Fibroblast of the aortic adventitia (primary cell): ENCODE measurements at places on chromosomes 16 and 17. TPM values are rescaled to one million over a fixed set of nuclear protein-coding genes. Genes with fewer than 3 reads are reported as not detected.
A peak's percentile ranks its signal among the peaks of the same experiment; 100 is the strongest.

DNA sequence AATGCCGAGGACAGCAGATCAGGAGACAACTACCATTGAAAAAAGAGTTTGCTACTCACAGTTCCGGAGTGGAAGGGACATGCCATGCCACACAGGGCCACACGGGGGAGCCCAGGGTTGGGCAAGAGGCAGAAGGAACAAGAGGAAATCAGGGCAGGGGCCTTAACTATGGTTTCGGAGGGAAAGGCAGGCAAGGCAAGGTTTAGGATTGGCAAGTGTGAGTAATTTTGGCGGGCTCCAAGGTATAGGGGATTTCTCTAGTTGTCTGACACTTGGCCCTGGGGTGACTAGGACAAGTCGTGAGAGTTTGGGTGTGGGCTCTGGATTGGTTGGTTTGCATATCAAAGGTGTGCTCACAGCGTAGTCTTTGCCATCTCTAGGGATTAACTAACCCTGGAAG lies 27.0 kb upstream of the NTN1 start:
- DNase-seq, result peak; percentile 42

DNA sequence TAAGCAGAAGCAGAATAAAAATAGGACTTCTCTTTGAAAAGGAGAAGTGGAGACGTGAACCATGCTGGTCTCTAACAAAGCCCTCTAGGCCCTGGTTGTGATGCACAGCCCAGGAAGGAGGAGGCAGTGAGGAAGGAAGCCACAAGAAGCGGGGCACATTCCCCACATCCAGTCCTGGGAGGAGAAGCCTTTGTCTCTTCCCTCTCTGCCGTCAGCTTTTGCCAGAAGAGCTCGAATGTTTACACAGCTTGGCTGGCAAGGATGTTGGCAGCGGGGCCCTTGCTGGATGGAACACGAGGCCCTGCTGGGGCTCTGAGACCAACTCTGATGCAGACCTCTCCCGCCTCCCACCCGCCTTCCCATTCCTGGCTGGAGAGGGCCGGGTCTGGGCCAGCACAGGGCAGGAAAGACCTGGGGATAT lies 91.3 kb downstream of the MAF start:
- no peak for DNase-seq

- DNase-seq, result peak; percentile 45
Observed at GRCh38 chr16:68396481-68396880, 51.8 kb downstream of the SMPD3 start.

DNA sequence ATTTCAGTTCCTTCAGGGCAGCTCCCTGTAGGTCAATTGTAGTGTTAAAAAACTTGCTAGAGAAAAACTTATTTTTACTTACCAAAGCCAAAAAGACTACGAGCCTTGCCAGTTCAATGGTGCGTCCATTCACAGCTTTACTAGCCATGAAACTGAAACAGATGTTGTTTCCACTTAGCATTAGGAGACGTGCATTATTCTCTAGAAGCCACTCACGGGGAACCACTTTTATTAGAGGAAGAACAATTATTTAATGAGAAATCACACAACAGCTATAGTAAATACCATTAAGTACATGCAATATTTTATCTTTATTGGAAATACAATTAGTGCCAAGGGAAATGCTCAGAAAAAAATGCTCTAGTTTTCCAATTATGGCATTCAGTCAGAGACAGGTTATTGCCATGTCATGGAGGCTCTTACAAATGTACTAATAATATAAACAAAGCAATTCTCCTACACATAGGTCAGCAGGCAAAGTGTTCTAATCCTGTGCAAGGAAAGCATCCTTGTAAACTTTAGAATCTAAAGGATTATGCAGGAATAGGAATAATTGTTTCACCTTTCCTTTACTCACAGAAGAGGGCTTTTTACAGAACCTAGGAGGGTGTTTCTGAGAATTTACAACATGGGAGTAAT lies 17.4 kb downstream of the LASP1NB start:
- DNase-seq, result no peak

GRCh38 chr17:72378414-72379390 lies 257.9 kb downstream of the SOX9 start:
- DNase-seq, result no peak

GRCh38 chr17:74531231-74531761 lies at the start of gene CD300LB:
Gene CD300LB, minus strand, starts transcription at chr17:74531475. Its CDS starts 125 bp downstream, at chr17:74531350.
- no peak for DNase-seq

DNA sequence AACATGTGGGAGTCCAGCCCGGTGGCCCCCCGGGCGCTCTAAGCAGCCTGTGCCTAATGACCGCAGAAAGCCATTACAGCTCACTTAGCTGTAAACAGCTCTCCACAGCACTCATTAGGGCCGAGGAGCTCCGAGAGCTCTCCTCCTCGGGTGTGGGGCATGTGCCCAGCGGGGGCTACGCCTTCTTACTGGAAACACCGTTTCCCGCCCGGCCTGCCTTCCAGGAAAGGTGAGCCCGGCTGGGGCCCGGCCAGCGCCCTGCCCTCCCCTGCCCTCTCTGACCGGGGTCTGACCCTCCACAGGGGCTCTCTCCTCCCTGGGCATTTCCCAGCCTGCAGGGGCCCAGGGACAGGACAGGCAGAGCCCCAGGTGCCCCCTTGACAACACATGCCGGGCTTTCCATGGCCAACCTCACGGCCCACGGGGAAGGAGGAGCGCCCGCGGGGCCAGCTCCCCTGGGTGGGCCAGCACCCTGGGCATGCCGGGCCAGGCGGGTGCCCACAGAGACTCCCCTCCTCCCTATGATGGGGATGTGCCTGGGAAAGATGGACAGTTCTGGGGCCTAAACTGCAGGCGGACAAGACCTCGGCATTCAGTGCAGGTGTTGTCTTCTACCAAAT lies 72.6 kb downstream of the SDK2 start:
- DNase-seq, result no peak

DNA sequence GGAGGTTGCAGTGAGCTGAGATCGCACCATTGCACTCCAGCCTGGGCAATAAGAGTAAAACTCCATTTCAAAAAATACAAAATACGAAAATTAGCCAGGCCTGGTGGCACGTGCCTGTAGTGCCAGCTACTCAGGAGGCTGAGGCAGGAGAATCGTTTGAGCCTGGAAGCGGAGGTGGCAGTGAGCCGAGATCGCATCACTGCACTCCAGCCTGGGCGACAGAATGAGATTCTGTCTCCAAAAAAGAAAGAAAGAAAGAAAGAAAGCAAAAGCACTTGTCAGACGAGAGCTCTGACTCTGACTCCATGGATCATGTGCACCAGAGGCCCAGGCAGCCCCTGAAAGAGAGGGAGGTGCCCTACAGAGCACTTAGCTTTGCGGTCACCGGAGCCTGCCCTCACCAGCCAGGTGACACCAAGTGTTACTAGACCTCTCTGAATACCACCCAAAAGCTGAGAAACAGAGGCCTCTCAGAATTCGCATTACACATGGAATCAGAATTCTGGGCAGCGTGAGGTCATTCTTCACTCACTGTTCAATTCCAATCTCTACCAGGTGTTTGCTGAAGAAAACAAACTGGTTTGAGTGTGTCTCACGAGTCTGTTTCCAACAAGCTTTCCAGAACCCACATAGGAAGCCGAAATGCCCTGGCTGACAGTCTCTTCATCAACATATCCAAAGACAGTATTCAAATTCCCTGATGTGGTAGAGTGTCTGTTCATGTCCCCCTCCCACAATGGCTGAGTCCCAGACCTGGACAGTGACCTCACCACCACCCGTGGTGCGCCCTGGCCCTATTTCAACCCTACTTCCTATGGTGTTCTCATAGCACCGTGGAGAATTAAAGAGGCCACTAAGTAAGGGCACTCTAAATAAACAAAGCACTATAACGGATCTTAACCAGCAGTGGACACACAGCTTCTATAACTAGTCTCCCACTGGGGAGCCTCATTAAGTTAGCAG lies 1.5 kb downstream of the FLCN start:
- peak; percentile 21 for DNase-seq

- no peak for DNase-seq
Observed at GRCh38 chr16:35631261-35631945, 2172.0 kb downstream of the TP53TG3F start.

GRCh38 chr17:50198026-50198669 lies 3.3 kb downstream of the COL1A1 start:
- peak; percentile 70 for DNase-seq

DNA sequence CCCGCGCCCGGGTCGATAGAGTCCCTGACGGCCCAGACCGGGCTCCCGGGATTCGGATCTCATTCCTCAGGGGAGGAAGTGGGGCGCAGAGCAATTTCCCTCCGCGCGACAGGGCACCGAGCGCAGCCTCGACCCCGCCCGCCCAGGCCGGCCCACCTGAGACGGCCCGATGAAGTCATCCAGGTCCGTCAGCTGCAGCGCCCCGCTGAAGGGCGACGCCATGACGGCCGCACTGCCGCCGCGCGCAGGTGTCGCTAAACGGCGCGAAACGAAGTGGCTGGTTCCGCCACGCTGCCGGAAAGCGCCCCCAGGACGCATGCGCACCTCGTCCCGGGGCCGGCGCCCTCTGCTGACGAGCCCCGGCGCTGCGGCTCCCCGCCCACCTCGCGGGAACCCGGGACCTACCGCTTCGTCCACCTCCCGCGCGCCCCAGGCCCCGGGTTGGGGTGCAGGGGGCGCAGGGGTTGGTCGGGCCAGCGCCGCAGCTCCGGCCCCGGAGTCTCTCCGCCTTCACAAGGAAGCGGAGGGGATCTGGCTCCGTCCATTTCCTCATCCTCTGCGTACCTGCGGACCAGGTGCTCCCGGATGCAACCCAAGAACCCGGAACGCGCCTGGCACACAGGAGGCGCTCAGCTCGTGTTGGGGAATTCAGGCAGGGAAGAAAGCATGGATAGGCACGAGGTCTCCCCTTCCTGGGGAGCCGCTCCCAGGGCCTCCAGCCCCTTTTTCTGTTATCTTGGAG lies at the start of gene CIAO3:
CIAO3 (minus strand) TSS at position 234 of the 742 bp plus-strand sequence; CDS start at position 222, 12 bp downstream.
- DNase-seq, result peak; percentile 87

DNA sequence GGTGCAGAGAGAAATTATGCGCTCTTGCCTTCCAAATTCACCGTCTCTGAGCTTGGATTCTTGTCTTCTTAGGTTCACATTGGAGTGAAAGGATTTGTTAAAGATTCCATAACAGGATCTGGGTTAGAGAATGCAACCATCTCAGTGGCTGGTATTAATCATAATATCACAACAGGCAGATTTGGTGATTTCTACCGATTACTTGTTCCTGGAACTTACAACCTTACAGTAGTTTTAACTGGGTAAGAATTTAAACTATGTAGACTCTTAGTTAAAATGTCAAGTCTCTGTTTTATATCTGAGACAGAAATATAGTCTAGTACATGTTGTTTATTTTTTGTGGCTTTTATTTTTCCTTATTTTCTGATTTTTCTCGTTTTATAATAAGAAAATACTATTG lies 42.9 kb downstream of the CPD start:
- no peak for DNase-seq

DNA sequence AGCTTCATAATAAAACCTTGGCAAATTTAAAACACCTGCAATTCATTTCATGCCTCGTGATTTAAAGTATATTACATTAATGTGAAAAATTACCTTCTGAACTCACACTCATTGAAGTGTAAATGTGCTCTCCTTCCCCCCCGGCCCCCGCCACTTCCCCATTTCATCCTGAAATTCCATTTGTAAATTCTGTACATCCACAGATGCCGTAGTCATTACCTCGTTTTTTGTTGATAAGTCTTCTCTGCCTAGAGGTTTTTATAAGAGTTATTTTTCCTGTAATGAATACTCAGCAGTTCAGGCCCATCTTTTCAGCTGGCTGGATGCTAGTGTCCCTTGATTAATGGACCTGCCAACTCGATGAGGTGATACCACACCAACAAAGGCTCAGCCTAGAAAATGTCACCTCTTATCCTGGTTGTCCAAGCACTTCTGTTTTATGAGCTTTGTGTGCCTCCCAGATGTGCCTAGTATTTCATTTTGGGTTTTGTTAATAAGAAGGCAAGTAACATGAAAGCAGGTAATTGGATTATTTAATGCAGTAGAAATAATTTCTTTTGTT lies 64.8 kb upstream of the KIFC3 start:
- no peak for DNase-seq

GRCh38 chr17:61053469-61053868 lies 346.2 kb upstream of the TBX2 start:
- DNase-seq, result no peak

- no peak for DNase-seq
Observed at GRCh38 chr16:11250786-11251524, 5.0 kb downstream of the SOCS1 start.

- DNase-seq, result no peak
Observed at GRCh38 chr16:74942566-74942965, 42.4 kb downstream of the WDR59 start.

GRCh38 chr16:2686912-2687507 lies 4.7 kb downstream of the KCTD5 start:
- DNase-seq, result no peak

DNA sequence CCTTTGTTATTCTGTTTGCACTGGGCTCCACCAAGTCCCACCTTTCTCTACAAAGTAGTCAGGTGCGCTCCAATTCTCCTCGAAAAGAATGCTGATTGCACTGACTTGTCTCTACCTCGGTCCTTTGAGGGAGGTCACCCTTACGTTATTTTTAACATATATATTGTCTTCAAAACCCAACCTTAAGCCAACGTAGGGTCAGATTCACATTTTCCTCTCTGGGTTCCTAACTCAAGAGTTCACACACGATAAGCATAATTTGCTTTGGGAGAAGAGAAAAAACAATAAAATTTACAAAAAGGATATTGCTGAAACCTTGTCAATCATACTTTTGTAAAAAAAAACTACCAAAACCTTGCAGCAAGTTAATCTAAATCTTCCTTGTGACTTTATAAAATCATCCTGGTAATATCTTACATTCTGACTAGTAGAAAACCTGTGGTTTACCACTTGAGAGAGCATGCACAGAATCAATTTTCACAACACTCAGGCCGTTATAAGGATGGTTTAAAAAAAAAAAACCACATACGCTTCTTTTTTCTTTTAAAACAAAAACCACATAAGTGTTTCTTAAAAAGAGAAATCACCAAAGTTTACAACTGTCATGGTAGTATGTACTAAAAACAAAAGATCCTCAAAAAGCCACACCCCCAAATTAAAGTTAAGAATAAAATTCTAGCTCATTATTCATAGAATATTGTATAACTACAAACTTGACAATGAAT lies 72.2 kb upstream of the TRAP1 start:
- DNase-seq, result no peak

DNA sequence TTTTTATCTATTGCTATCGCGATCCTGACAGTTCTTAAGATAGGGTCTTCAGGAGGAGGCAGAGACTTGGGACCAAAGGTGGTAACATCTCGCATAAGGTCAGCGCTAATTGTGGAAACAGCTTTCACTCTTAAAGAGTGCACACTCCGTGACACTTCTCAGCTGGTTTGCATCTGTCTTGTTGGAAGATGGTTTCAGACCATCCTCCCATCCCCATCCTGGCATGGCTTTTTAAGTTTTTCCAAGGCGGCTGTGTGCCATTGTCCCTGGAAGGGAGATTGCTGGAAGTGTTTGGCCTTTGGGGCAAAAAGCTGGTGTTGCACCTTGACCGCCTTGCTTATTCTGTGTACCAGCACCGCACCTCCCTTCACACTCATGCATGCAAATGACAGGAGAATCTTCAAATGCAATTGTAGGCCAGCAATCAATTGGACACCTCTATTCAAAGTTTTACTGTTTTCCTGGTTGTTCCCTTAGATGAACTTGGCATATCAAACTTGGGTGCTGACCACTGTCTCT lies 1.5 kb downstream of the SOCS7 start:
- no peak for DNase-seq

ASPA gene
- 1.9 and 9.7 TPM in 2 replicates for total RNA-seq

TBC1D3H gene
- total RNA-seq, result not detected in 2 replicates

ITGAX gene
- not detected in 2 replicates for total RNA-seq

C1QL1 gene
- total RNA-seq, result 0.09 TPM in 1 of 2 replicates, not detected in the other

NFATC2IP gene
- total RNA-seq, result 22.1 and 59.2 TPM in 2 replicates

RCVRN gene
- total RNA-seq, result not detected in 2 replicates

AATK gene
- 0.16 and 0.18 TPM in 2 replicates for total RNA-seq

BEAN1 gene
- total RNA-seq, result 0.09 TPM in 1 of 2 replicates, not detected in the other
